ENCODE measurements at places on chromosomes 6 and 20. TPM values are rescaled to one million over a fixed set of nuclear protein-coding genes. Genes with fewer than 3 reads are reported as not detected.
A peak's percentile ranks its signal among the peaks of the same experiment; 100 is the strongest.

TINAG gene
- total RNA-seq, result not detected

HMGN4 gene
- total RNA-seq, result 86.8 TPM

DNA sequence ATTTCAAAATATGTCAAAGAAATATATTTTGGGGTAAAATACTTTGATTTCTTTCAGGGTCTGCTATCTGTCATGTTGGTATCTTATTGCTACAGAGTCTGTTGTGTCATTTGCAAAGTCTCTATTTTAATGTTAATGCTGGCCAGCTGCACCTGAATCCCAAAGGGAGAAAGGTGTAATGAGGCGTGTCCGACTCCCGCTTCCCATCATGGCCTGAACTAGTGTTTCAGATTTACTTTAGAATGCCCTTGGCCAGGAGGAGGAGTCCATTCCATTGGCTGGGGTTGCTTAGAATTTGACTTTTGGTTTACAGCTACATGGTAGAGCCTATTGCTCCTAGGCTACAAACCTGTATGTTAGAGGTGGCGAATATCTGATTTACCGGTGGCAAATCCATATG, 69.3 kb downstream of the FAM50B start:
- no peak for DNase-seq

DNA sequence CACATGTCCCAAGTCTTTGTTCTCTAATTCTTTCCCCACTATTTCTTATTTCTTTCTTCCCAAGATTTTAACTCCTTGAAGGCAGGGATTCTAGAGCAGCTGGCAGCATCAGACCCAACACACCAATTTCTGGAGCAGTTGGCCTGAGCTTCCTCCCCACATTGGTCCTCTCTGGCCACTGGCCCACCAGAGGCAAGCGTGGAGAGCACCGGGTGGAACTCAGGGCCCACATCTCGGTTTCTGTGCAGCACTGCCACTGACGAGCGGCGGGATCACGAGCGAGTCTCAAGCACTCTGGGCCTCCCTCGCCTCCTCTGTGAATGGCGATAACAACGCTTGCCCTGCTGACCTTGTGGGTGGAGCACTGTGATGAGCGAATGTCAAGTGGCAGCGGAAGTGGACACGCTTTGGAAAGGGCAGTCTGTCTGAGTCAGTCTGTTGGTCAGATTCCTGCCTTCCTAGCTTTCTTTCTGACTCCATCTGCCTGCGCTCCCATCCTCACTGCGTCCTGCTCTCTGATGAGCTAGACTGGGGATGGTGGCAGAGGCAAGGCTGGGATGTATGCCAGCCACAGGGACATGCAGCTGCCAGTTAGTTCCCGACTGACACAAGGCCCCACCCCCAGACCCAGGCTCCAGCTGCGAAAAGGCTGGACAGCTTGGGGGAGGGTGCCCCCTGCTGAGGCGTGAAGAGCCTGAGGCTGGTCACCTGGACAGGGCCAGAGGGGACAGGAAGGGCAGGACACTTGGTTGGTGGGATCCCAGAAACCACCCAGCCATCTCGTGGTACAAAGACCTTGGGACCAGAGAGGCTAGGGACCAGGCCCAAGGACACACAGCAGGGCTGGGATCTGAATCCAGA, 4.5 kb upstream of the SPDEF start:
- no peak for DNase-seq

DNA sequence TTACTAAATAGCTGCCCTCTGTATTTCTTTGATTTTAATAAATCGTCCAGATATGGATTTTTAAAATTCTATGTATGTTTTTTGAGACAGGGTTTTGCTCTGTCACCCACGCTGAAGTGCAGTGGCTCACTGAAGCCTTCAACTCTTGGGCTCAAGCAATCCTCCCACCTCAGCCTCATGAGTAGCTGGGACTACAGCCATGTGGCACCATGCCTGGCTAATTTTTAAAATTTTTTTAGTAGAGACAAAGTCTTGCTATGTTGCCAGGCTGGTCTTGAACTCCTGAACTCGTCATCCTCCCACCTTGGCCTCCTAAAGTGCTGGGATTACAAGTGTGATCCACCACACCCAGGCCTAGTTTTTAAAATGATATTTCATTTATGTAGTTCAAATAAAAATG, 47.4 kb upstream of the DDR1 start:
- no peak for DNase-seq

GRCh38 chr6:24907919-24908649, 27.7 kb downstream of the RIPOR2 start:
- DNase-seq, result peak; percentile 49

GRCh38 chr6:105533301-105533700, 130.4 kb upstream of the PREP start:
- DNase-seq, result no peak
